Cortex of kidney (tissue), 1 donor: ENCODE measurements at places on chromosomes 5 and 9.

GRCh38 chr5:22916393-22916792 is 63.2 kb upstream of the CDH12 start:
- no peak for DNase-seq

- no peak for DNase-seq
Observed at GRCh38 chr5:149397530-149397929, 18.4 kb upstream of the IL17B start.

DNA sequence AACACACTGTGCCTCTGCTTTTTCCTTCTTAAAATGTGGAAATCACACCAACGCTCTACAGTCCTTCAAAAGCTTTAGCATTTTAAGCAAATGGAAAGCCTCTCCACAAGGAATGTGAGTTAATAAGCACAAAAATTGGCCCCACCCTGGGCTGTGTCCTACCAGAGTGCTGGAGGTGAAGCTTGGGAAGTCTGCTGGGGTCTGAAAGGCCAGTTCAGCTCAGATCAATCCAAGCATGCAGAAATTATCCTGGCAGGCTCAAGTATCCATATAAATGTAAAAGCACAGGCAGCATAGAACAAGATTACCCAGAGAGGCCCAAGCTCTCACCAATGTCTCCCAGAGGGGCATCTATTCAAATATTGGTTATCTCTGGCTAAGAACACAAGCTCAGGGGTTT is 98.5 kb downstream of the ESM1 start:
- DNase-seq: no peak

DNA sequence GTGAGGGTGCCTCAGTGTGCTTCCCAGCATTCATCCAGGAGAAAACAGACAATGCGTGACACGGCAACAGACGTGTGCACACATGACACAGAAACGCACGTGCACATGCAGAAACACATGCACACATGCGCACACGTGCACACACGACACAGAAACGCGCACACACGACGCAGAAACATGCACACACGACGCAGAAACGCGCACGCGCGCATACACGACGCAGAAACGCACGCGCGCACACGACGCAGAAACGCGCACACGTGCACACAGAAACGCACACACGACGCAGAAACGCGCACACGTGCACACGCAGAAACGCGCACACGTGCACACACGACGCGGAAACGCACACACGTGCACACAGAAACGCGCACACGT is 16.5 kb downstream of the TPPP start:
- DNase-seq: no peak

DNA sequence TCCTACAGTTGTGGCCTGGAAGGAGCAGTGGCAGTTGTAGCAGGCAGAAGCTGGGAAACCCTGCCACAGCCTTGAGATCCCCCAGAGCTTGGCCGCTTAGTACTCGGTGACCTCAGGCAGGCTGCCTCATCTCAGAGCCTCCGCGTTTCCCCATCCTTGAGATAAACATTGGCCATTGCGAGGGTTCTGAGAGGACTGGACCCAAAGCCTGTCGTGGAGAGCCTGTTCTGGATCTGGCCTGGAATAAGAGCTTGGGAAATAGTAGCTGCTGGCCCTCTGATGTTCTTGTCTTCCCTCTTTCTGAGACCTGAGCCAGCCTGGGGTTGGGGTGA is 1.3 kb downstream of the MIGA2 start:
- DNase-seq: no peak

GRCh38 chr5:148915224-148915817 is 88.9 kb downstream of the ADRB2 start:
- no peak for DNase-seq

- no peak for DNase-seq
Observed at GRCh38 chr5:4766101-4766500, 374.0 kb upstream of the ADAMTS16 start.

DNA sequence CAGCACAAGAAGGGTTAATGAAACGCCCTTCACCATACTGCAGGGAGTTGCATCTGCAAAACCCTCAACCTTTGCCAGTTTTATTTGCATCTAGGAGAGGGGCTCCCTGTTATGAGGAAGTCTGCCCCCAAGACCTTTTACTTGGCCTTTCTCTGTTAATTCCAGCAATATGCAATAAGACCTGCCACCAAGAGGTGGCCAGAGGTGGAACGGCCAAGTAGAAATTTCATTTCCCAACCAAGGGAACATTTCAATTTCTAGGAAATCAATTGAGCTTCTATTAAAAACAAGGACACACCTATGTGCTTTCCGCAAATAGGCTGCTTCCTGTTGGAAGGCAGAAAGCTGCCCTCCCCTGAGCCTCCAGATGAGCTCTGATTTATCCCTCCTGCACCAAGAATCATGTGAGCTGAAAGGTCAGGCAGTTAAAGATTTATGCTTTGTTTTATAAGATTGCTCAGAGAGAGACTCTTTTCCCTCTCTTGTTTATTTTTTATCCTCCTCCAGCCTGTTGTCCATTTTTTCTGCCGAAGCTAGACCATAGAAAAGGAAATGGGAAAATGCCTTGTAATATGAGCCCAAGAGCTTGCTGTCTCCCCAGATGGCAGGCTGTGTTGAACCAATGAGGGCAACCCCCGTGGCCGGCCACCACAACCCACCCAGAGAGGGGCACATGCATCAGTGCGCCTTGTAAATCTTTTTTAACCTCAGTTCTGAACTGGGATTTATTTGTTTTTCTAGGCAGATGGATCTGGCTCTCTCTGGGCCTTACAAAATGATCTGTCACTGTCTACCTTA is 572.8 kb downstream of the TLE1 start:
- DNase-seq: no peak

DNA sequence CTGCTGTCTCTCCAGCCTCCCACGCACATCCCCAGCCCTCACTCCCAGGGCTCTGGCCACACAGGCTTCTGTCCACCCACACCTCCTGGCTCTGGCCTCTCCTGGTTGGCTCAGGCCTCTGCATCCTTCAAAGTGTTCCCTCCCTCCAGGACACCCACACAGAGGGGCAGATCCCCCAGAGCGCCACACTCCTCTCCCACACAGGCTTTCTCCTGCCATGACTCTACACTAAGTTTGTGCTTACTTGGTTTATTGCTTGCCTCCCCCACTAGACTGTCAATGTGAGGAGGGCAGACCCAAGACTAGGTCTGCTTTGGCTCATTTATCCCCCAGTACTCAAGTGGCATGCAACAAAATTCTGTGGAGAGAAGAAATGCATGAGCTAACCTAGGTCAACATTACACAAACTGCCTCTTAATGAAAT is 67.0 kb upstream of the SPOCK1 start:
- DNase-seq: no peak

DNA sequence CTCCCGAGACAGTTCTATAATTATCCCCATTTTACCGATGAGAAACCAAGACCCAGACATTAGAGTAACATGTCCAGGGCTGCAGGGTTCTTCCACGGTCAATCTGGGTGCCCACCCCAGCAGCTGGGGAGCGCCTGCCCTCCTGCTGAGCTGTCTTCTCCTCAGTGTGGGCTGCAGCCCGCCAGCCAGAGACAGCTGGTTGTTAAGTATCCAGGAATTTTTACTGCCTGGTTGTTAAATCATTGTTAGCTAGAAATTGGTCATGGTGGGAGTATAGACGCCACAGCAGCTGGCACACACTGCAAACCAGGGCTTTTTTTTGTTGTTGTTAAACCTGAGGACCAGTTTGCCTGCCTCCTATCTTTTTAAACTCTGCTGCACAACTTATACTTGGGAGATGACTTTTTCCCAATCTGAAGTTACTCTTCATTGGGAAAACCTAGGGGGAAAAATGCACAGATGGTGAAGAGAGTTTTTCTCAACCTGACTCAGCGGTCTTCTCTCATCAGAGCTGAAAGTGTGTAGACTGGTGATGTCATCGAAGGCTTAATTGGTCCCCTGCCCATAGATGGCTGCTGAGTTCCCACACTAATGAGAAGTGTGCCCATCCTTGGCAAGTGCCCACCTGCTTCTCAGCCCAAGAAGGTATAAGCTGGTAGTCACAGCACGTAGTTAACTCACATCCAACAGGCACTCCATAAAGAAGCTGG is 208.6 kb downstream of the DRD1 start:
- no peak for DNase-seq

DNA sequence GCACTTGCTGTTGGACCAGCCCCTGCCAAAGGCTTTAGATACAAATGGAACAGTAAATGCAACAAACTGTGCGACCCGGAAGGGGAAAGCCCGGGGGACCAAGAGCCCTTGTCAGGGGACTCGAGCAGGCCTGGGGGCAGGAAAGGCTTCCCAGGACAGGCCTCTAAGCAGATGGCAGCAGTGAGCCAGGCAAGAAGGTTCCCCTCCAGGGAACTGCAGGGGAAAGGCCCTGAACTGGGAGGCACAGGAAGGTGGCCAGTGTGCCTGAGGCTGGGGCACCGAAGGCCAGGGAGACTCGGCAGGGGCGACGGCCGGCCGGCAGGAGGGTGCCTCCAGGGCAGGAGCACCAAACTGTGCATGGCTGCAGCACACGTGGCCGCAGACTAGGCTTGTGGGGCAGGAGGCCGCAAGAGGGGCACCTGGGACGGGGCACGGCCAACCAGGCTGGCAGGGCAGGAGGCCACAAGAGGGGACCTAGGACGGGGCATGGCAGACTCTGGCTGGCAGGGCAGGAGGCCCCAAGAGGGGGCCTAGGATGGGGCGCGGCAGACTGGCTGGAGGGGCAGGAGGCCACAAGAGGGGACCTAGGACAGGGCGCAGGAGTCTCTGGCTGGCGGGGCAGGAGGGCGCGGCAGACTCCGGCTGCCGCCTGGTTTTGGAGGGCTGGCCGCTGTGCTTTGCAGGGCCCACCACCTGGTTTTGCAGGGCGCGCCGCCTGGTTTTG is 10.0 kb downstream of the VAV2 start:
- DNase-seq: no peak

DNA sequence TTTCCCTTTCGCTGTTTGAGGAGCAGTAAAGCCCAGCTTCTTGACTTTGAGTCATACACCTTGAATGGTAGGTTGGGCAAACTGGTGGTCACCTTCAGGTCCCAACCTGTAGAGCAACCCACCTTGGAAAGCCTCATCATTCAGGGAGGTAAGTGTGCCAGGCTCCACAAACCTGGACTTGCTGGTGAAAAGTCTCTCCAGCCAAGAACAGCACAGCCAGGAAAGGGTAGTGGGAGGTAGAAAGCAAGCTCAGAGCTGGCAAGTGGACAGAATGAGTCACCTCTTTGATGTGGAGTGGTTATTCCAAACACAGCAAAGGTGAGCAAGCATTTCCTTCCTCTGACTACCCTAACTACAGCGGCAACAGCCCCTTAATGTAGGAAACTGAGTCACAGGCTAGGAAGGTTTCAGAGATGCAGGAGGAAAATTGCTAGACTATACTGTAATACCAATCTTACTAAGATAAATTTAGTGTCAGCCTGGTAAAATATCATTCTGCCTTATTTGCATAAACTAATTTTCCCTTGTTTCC is 117.5 kb upstream of the MTAP start:
- no peak for DNase-seq

- no peak for DNase-seq
Observed at GRCh38 chr5:116885825-116886224, 311.2 kb upstream of the SEMA6A start.

- DNase-seq: no peak
Observed at GRCh38 chr5:37554938-37555337, 175.8 kb downstream of the WDR70 start.

- no peak for DNase-seq
Observed at GRCh38 chr5:84274585-84275468, 109.9 kb downstream of the EDIL3 start.

DNA sequence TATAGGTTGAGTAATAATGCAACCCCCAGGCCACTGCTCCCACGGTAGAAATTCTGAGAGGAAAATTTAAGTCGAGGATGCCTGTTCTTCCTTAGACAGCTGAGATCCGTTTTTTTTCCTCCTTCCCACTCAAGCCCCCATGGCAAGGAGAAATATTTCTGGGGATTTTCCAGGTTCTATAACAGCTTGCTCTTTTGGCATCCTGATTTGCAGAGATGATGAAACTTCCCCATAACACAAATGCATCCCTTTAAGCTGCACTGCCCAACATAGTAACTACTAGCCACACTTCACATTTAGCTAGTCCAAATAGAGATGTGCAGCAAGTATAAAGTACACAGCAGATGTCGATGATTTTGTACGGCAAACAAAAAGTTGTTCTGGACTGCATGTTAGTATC is 32.5 kb upstream of the GNA14 start:
- DNase-seq: no peak

DNA sequence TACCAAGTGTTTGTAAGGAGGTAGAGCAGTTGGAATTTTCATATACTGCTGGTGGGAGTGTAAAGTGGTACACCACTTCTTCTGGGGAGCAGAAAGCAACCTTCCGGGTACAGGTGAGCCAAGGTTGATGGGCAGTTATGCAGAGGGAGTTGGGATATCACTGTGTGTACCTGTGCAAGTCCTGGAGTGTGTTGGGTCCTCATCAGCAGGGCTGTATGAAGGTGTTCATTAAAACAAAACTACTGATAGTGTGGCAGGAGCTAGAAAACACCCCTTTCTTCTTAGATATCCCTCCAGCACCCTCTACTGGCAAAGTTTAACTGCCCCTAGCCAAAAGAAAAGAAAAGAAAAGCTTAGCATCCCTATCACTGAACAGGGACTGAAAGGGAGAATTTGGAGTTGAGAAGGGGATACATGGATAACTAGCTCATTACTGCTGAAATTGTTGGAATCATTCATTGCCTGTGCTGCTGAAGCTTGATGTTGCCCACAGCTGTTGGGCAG is 10.7 kb downstream of the MARCHF6 start:
- DNase-seq: no peak

DNA sequence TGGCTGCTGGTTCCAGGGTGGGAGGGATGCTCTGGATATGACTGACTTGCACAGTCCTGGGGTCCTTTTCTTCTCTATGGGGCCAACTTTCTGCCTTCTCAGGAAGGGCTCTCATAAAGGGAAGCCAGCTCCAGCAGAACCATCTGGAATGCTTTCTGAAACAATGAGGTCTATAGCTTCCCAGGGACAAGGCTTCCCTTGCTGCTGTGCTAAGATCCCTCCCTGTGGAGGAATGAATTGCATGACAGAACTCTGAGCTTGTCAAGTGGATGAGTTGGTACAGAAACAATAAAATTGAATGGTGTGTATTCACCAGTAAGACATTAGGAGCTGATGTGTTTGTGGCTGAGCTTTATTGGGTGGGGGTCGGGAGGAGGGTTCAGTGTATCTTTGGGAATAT is 19.8 kb downstream of the CKMT2 start:
- no peak for DNase-seq

- DNase-seq: no peak
Observed at GRCh38 chr9:134128727-134129679, 6.9 kb upstream of the WDR5 start.

DNA sequence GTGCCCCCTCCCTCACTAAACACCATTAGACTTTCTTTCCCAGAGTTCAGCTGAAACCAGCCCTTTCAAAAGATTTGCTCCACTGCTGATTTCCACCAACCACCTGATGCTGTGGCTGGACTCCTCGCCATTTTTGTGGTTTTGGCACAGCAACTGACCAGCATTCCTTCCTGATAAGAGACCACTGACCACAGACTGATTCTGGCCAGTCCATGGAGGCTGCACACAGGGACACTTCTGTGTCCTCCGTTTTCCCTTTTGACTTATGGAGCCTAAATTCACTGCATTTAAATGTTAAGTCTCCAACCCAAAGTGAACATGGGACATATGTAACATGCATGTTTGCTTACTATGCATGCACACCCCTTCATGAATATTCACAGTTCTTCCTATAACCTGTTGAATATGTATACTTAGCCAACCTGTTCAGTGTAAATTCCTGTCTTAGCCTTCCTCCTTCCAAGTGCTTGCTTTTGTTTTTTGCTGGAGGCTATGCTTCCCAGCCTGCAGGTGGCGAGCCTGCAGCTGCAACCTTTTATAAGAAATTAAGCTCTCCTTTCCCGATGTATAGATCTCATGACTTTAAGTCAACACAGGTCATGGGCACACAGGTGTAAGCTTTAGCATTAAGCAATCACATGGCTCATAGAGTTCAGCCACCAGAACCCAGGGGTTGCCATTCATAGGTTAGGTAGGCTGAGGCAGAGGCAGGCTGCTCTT is 78.7 kb downstream of the ACTL7B start:
- DNase-seq: no peak
